ENCODE measurements at places on chromosomes 5 and 9. TPM values are rescaled to one million over a fixed set of nuclear protein-coding genes. Genes with fewer than 3 reads are reported as not detected.
A peak's percentile ranks its signal among the peaks of the same experiment; 100 is the strongest.

DNA sequence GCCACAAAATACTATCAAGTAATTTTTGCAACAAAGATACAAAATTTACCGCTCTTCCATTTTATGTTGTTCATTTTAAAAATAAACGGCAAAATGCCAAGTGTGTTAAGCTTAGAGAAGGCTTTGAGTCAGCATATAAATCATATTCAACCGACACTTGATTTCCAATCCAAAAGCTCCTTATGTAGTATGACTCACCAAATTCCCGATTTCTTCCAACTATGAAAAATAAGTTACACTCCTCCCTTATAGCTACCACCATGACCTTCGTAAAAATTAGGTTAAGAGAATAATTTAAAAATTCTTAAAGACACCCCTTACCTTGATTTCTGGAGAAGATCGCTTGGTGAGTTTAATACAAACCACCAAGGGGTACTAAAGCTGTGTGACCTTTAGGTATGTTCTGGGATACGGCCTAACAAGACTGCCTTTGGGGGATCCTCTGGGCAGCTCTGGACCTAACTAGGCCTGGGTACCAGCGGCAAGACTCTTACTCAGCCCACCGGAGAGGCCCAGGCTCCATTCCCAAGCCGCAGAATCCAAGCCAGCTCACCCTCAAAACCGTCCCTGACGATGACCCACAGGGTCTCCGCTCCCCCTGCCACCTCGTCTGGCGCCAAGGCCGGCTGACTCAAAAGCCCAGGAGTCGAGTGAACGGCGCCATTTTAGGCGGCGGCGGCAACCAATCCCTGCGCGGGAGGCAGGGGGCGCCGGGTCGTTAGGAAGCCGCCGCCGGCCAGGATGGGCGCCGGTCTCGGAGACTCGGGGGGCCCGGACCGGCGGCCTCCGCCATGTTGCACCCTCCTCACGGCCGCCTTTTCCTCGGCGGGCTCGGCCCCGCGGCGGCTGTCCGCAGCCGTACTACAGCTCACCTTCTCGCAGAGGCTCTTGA, 739 bp downstream of the PPP2CA start:
- no peak for DNase-seq

Gene CDH10
- under 0.01 TPM for total RNA-seq

DNA sequence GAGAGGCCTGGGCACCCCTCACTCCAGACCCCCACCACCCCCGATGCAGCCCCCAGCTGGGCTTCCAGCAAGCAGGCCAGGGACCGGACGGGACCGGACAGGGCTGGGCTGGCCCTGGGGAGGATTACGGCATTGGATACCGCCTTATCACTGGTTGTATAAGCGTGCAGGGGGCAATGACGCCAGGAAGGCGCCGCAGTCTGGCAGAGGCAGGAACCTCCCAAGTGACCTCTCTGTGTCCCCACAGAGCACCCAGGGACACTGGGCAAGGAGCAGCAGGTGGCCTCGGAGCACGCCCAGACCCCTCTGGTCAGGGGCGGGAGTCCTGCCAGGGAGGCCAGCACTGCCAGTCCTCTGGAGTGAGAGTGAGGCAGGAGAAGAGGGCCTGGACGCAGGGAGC, 723 bp upstream of the LCN15 start:
- DNase-seq: no peak

GRCh38 chr9:70044490-70045307, 1.1 kb downstream of the MAMDC2 start:
- no peak for DNase-seq

Gene ADAMTS6
- 46.5 TPM for total RNA-seq

GRCh38 chr5:123844873-123845272, 332.9 kb downstream of the CSNK1G3 start:
- DNase-seq: no peak

Gene SH3RF2
- not detected for total RNA-seq

- peak; percentile 47 for DNase-seq
Observed at GRCh38 chr9:137156567-137157375, 13.1 kb downstream of the LRRC26 start.

- no peak for DNase-seq
Observed at GRCh38 chr5:94463739-94464138, 154.7 kb downstream of the KIAA0825 start.

GRCh38 chr5:126811515-126812198, 34.7 kb downstream of the LMNB1 start:
- DNase-seq: no peak

GRCh38 chr5:151739395-151739794, 19.0 kb downstream of the ATOX1 start:
- DNase-seq: no peak

DNA sequence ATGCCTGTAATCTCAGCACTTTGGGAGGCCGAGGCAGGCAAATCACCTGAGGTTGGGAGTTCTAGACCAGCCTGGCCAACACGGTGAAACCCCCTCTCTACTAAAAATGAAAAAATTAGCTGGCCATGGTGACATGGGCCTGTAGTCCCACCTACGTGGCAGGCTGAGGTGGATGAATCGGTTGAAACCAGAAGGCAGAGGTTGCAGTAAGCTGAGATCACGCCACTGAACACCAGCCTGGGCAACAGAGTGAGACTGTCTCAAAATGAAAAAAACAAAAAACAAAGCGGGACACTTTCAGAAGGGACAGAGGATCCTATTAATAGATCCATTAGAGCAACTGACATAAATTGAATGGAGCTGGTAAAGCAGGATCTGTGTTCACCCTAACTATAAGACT, 89.6 kb upstream of the SGCD start:
- DNase-seq: no peak

DNA sequence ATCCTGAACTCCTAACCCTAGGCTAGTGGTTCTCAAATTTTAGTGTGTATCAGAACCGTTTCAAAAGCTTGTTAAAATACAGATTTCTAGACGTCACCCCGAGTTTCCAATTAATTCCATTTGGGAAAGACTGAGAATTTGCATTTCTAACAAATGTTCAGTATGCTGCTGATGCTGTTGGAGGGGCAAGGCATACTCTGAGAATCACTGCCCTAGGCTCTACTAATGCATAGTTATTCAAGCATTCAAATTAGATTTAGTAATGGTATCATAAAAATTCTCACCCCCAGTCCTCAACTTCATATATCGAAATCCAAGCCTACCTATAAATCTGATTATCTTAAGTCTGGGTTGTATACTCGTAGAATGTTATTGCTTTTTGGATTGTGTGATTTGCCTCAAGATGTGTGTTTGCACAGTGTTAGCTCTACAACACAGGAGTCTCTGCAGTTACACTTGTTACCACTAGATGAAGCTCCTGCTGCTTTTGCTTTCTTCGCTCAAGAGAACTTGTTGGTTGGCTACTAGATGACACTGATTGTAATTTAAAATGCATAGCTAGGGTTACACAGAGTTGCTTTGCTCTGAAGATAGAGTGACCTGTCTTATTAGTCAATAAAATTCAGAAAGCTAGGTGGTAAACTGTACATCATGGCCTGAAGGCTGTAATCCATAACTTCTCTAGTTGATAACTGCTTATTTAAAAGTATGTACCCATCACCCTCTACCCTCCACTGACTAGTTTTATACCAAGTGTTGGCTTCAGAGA, 7.5 kb upstream of the ERAP2 start:
- DNase-seq: peak; percentile 66

DNA sequence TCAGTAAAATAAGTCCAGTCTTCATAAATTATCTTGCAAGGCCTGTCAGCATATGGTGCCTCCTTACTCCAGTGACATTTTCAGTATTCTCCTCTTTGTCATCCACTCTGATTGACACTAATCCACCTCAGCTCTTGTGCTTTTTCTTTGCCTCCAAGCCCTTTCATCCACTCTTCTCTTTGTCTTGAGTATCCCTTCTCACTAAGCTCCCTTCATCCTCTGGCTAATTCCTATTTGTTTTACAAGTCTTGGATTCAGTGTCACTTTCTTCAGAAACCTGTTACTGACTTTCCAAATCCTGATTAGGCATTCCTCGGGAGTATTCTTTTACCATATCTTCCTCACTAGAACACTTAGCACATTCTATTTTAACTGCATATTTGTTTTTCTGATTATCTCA, 100.6 kb upstream of the VCAN start:
- DNase-seq: no peak

DNA sequence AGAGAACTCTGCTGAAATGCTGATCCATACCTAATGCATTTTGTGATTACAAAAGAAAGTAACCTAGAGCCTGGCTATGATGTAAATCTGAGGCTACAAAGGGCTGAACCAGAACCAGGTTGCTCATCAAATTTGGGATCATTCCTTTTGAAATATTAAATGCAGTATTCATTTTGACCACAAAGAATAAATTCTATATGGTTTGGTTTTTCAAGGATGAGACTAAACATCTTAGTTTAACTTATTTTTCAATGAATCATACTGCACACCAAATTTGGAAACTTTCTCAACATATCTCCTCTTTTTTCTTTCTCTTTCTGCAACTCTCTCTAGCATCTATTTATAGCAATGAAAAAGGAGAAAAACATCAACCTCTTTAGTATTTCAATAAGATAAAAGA, 46.5 kb downstream of the CEMIP2 start:
- DNase-seq: no peak

DNA sequence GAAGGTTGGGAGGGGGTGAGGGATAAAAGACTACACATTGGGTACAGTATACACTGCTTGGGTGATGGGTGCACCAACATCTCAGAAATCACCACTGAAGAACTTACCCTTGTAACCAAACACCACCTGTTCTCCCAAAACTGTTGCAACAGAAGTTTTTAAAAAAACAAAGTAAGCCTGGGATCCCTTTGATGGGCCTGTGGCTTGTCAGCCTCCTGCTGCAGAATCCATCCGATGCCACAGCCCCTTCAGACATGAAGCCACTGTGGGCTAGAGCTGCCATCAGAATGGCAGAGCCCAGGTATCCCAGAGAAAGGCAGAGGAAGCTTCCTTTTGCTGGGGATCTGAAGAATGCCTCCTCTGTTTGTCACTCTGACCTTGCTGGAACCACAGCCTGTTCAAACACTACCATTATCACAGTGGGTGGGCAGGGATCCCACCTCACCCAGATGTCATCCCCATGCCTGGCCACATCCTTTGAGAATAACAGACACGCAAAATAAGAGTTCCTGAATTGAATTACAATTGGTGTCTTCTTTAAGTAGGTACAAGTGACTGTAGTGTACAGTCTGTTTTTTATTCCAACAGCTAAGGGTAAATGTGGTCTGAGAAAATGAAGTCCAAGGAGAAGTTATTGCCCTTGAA, 78.1 kb upstream of the DIRAS2 start:
- no peak for DNase-seq

Gene KIF24
- 1.6 TPM for total RNA-seq

DNA sequence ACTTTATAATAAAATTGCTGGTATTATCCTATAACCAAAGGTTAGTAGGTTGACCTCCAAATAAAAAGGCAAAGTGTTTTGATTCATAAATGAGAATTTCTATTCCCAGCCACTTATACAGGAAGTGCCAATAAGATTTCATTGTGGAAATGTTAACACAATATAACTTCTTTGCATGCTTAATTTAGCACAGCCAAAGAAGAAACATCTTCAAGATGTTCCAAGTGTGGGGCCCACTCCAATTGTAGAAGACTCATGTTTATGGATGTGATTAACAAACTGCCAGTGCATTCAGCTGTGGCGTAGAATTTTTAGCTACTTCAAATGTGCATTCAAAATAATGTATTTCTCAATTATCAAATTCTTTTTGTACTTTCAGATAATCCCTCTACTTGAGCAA, 402.3 kb downstream of the DEPDC1B start:
- no peak for DNase-seq

GRCh38 chr9:129774791-129775447, 22.1 kb upstream of the PTGES start:
- DNase-seq: no peak

Gene MAMDC2
- 0.89 TPM for total RNA-seq

Gene SPATA31C1
- total RNA-seq: not detected

GRCh38 chr9:137373611-137373980, 49.4 kb downstream of the EXD3 start:
- no peak for DNase-seq

DNA sequence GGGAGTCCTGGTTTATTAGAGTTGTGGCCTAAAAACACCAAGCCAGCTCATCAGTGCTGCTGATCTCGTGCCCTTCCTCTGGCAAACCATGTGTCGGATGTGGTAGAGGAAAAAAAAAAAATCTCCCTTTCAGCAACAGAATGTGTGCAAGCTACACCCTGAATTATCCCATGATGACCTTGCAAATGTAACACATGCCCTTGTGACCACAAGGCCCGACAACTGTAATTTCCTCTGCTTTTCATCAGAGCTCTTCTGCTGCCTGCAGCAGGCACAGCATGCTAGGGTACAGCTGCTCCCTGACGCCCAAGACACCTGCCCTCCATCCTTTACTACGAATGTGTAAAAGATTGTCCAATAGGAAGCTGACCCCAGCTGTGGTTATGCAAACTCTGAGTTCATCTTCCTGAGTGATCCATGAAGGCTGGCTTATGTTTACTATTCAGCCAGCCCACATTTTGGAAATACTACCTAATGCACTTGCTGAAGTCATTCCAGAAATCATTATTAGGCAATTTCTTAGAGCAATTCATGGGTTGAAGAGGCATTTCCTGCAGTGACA, 14.6 kb upstream of the BNC2 start:
- DNase-seq: no peak

Gene SLC4A9
- total RNA-seq: not detected

DNA sequence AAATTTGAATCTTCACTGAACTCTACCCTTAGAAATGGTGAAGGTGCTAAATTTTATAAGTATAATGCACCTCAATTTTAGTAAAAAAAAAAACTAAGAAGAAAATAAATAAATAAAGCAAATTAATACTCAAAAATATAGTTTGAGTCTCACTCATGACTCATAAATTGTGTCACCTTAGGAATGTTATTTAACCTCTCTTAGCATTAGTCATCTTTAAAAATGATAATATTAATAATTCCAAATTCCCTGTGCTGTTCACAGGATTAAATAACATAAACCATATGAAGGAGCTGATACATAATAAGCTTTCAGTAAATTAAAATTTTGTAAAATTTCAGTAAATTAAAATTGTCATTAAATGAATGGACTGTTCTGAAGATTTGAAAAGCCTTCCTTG, 339.8 kb upstream of the RGMB start:
- no peak for DNase-seq

DNA sequence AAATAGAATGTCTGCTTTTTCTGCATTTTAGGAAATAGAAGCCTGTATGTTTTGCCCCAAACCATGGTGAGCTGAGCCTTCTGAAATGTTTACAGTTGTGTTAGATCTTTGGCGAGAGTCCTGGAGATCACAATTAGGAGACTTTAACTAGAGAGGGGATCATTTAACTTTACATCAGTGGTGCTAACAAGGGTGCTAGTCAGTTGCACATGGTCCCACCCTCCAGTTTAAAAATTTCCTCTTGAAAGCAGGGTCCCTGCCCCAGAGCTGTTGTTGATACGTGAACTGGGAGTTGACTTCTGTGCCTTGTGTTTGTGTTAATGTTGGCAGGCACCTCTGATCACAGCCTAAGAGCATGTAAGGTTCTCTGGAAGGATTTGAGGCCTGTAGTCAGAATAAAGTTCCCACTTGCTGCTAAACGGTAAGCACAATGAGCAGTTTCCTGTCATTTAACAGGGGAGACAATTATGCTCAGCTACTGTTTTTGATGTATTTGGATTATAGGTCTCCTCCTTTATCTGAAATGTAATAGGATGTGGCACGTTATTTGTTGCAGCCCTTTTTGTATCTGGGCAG, 43.7 kb downstream of the RASGRF2 start:
- DNase-seq: peak; percentile 6

Gene DAB2
- total RNA-seq: 222 TPM
